Bone marrow (tissue), 2 donors: ENCODE measurements at places on chromosomes 16 and 17.

DNA sequence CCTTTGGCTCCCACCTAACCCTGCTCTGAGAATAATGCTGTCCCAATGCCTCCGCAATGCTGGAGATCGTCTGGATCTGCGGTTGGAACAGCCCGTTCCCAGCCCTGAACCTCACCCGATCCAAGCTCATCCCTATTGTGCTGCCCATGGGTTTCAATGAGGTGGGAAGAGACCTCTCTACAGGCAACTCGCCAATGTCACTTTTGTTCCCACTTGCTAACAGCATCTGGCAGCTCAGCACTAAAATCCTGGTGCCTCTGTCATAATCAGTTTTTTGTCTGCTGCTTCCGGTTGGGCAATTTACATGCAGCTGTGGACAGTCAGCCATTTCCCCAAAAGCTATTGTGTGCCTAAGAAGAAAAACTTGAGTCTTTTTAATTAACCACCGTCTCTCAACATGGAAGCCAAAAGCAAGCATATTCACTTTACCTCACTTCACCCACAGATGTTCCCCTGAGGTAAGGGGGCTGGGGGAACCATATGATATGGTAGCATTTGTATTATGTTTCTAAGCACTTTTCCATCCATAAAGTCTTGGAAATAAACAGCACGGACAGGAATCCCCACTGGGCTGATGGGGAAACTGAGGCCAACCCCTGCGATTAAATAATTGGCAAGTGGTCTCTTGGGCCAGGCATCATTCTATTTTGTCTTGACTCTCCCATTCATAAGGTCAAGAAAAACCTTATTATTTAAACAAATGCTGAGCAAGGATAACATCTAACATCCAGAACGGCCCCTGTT is 159.2 kb upstream of the CDH5 start:
- no peak for DNase-seq

- DNase-seq: peak; percentile 29
These were observed 712 bp downstream of the HOXB4 start for GRCh38 chr17:48577330-48577945.

GRCh38 chr16:13254998-13255614 is 353.7 kb downstream of the SHISA9 start:
- no peak for DNase-seq

GRCh38 chr17:77496401-77496801 is 355.6 kb downstream of the SEC14L1 start:
- no peak for DNase-seq

DNA sequence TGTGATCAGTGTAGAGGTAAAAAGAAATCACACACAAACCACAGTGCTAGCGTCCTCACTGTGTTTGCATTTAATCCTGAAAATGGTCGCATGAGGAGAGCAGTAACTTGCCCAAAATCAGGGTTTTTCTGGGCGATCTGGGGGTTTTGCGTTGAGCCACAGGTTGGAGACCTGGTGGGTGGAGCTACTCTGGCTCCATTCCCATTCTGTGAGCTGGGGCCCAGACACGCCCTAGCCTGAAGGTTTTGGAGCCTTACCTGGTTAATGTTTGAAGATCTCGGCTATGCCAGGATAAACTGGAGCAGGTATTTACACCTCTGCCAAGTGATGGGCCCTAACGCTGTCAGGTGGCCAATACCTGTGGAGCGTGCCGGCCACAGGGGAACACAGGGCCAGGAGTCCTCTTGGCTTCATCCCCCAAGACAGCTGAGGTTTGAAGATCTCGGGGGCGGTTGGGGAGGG is 48.4 kb downstream of the MPRIP start:
- DNase-seq: no peak

DNA sequence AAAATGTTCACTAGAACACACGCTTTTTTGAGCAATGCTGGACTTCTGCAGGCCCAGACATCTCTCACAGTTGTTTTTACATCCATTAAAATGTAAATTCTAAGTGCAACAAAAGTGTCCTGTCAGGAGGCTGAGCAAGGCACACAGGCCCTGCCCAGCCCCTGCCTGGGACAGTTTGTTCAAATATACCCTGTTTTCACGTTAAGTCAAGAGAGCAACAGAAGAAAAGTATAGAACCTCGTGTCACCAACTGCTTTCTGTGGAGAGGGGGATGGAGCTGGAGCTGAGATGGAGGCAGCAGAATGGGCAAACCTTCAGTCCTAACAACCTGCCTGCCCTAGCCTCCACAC is 4.3 kb upstream of the HOXB2 start:
- DNase-seq: no peak

- no peak for DNase-seq
These were observed 258.3 kb downstream of the PRKCA start for GRCh38 chr17:66560691-66561090.
